ENCODE measurements at places on chromosomes 16 and 17. TPM values are rescaled to one million over a fixed set of nuclear protein-coding genes. Genes with fewer than 3 reads are reported as not detected.

GRCh38 chr16:47724115-47724785 lies 263.1 kb downstream of the PHKB start:
- no peak for DNase-seq

Gene C16orf92
- total RNA-seq, result not detected

Gene DNASE1L2
- 0.38 TPM for total RNA-seq

Gene CCL3
- not detected for total RNA-seq
